ENCODE measurements at places on chromosomes 16 and 17.

- no peak for DNase-seq
Observed at GRCh38 chr17:72672729-72673128, 419.8 kb downstream of the SLC39A11 start.

GRCh38 chr17:7538891-7539545 is 9.8 kb upstream of the TNFSF12 start:
- no peak for DNase-seq

DNA sequence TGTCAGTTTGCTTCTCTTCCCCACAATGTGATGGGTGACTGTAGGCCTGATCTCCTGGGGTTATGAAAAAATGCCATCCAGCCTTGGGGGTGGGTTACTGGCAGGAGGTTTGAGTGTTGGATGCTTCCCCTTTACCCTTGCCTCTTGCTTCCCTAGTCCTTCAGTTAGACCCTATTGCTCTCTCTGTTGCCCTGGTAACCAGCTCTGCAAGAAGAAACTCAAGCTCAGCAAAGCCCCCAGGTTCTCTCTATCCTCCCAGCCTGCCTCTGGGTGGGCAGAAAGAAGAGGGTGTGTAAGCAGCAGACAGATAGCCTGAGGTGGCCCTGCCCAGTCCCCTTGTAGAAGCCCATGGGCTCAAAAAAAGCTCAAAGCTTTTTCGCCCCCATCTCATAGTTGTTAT is 2.8 kb upstream of the RAPGEFL1 start:
- no peak for DNase-seq

GRCh38 chr16:76676356-76676755 is 399.2 kb downstream of the CNTNAP4 start:
- no peak for DNase-seq

DNA sequence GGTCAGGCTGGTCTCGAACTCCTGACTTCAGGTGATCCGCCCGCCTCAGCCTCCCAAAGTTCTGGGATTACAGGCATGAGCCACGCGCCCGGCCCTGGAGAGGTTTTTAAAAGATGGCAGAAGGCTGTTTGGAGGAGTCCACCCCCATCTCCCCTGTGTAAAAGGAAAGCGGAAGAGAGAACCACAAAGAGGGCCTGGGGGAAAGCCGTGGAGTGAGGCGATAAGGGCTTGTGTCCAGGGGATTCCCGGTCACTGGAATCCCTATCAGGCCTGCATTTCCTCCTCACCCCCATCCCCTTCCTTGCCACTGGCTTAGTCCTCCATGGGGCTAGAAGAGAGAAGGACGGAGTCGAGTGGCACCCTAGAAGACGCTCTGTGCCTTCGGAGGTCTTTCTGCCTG is at the start of gene GP1BA:
Gene GP1BA (plus strand): TSS at position 315 of the 400 bp plus-strand sequence. CDS start 328 bp downstream, outside the sequence.
- no peak for DNase-seq

- DNase-seq = no peak
Observed at GRCh38 chr16:84370723-84371552, 2.6 kb downstream of the ATP2C2 start.
